Fibroblast of skin of left biceps (primary cell): ENCODE measurements at places on chromosomes 5 and 9.

DNA sequence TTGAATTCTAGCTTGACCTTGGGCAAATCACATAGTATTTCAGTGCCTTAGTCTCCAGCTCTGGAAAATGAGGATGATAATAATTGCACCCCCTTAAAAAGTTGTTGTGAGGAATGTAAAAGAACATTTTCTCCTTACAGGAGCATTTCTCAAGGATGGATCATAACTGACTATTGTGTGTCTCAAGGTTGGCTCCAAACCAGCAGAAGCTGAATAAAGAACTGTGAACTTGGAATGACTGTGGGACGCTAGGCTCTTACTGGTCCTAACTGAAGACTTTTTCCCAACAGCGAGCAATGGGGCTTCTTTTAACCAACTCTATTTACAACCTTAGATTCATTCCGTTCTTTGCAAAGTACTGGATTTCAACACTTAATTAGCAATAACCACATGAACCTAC lies 26.2 kb upstream of the GLRX start:
- DNase-seq = no peak

GRCh38 chr5:181221792-181222629 lies 1.1 kb upstream of the TRIM41 start:
- DNase-seq = peak; percentile 95

GRCh38 chr9:87787735-87788134 lies 61.8 kb downstream of the CTSL start:
- DNase-seq = no peak

DNA sequence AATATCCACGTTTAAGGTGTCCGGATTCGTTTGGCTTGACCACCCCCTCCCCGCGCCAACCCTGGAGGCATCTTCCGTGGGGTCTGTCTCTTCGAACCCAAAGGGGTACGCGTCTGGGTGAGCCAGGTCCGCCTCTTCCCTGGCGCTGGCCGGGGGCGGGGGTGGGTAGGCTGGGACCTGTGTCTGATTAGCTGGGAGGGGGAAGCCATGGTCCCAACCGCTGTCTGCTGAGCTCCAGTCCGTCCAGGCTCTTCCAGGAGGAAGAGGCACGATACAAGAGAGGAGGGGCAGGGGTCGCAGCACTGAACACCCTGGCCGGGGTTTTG lies at the start of gene LVRN:
LVRN (plus strand) TSS at position 237 of the 326 bp plus-strand sequence. CDS start 143 bp downstream, outside the sequence.
- DNase-seq = no peak

GRCh38 chr5:44454002-44454401 lies 64.8 kb upstream of the FGF10 start:
- no peak for DNase-seq

DNA sequence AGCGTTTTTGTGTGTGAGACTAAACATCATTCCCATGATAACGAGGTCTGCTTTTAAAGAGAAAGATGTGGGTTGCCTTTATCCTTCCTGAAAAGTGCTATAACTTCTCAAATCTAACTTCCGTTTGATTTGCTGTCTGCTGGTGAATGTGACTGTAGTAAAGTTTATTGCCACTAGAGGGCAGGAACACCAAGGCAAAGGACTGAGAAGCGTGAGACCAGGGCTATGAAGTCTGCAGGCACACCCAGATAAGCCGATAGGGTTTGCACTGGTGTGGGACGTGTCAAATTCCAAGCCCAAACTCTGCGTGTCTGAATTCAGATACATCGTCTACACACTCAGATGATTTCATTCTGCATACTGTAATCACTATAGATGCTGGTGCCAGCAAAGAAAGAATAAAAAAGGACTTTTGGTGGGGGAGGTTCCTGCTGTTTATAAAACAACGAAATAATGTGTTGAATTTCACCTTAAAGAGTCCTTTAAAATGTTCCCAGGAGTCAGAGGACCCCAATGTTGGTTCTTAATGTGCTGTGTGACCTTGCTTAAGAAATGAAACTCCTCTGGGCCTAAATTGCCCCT lies 87.2 kb downstream of the PTTG1 start:
- DNase-seq = peak; percentile 60

GRCh38 chr5:82986404-82986803 lies 90.8 kb downstream of the TMEM167A start:
- DNase-seq = no peak

DNA sequence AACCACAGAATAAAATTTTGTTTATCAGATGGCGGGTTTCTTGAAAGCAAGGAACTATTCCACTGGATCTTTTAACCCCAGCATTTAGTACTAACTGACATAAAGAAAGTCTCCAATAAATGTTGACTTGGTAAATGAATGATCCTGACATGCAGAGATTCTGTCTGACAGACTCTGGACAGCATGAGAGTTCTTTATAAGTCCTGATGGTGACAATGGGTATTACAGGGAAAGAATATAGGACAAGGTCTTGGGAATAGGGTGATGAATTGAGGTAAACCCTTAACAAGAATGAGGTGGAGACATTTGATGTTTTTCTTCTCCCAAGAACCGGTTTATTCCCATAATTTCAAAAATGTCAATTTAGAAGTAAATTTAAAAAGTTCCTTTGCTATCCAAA lies 453.9 kb downstream of the TUSC1 start:
- no peak for DNase-seq

DNA sequence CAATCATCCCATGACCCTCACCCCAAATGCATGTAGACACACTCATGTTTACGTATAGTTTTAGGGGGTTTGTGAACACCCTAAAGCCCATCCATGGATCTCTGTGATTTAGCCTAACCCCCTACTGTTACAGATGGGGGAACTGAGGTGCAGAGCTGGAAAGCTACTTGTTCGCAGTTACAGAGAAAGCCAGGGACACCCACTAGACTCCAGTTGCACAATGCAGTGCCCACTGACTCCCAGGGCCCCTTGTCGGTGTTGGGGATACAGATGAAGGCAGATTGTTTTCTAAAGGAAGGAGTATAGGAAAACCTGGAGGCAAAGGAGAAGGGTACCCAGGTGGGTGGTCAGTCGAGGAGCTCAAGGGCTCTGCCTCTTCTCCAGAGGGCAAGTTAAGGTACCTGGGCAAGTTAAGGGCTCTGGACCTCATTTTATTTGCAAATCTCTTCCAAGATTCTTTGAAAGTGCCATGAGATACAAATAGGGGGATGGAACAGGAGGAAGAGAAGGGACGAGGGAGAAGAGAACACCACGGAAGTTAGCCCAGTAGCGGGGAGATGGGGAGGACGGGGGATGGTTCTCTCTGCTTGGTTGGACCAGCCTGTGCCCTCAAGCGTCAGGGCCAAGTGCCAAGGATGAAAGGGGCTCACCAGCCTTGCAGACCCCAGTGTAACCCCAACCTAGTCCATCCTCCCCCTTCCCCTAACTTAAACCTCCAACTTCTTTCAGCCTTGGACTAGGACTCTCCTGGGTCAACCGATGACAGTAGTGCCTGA lies 958 bp downstream of the MYOZ3 start:
- DNase-seq = no peak

DNA sequence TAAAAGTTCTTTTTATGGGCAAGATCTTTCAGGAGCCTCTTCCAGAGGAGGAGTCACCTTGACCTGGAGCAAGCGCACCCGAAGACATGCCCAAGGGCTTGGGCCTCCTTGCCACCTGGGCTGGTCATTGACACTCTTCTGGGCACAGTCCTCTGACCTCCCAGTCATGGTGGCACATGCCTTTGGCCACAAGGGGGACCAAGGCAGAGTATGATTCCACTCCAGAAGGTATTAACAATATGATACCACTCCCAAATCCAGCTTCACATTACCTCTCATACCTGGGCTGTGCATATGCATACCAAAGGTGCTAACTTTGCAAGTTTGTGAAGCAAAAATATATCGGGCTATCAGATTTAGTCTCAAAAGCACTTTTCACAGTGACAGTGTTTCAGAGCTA lies 84.6 kb downstream of the MAST4 start:
- DNase-seq = no peak

DNA sequence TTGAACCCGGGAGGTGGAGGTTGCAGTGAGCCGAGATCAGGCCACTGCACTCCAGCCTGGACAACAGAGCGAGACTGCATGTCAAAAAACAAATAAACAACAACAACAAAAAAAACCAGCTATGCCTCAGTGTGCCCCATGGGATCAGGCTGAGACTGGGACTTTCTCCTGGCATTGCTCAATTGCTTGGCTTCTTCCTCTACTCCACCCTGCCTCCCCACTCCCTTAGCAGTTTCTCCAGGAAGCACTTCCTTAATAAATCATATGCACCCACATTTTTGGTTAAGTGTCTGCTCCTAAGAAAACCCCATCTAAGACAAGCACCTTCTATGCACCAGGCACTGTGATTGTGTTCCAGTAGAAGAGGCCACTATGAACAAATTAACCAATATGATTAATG lies 41.0 kb upstream of the TMEM252 start:
- DNase-seq = no peak

GRCh38 chr5:66406761-66407336 lies 189.3 kb upstream of the MAST4 start:
- no peak for DNase-seq
